Liver (tissue), 10 donors: ENCODE measurements at places on chromosomes 3 and 15. TPM values are rescaled to one million over a fixed set of nuclear protein-coding genes. Genes with fewer than 3 reads are reported as not detected.

Gene PATL2
- total RNA-seq, result 0.65 TPM

- DNase-seq, result no peak
Observed at GRCh38 chr15:67573194-67573593, 30.7 kb downstream of the MAP2K5 start.

DNA sequence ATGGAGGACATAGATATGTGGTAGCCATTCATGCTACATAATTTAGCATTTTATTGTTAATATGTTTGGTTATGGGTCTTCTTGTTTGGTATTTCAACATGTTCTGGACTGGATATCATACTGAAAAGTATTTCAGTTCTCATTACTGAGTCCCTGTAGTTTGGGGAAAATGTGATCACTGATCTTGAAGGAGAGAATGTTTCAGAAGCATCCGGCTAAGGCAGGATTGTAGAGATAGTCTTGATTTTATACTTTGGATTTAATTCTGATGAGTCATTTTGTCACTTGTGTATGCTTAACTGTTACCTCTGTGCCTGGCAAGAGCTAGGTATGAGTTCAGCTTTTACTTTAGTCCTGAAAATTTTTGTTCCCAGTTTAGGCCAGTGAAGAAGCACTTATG lies 7.1 kb downstream of the CHD2 start:
- no peak for DNase-seq

DNA sequence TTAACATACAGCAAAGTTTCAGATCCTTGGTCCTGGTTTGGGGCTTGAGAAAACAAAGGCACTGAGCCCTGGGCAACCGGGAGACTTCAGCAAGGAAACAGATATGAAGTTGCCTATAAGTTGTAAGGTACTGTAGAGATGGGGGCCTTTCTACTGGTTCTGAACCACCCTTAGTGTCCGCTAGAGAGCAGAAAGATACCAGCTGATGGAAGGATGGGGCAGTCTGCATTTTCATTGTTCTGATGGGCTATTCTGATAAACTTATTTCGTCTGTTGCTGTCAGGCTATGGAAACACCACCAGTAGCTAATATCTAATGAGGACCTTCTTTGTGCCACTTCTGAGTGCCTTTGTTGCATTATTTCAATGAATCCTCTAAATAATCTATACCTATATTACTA lies 38.7 kb downstream of the FGD5 start:
- DNase-seq, result no peak

- DNase-seq, result no peak
Observed at GRCh38 chr15:26634319-26634718, 138.5 kb downstream of the GABRB3 start.

- no peak for DNase-seq
Observed at GRCh38 chr3:62173939-62174515, 199.3 kb downstream of the FEZF2 start.

- DNase-seq, result no peak
Observed at GRCh38 chr3:3551981-3552380, 247.2 kb upstream of the LRRN1 start.

DNA sequence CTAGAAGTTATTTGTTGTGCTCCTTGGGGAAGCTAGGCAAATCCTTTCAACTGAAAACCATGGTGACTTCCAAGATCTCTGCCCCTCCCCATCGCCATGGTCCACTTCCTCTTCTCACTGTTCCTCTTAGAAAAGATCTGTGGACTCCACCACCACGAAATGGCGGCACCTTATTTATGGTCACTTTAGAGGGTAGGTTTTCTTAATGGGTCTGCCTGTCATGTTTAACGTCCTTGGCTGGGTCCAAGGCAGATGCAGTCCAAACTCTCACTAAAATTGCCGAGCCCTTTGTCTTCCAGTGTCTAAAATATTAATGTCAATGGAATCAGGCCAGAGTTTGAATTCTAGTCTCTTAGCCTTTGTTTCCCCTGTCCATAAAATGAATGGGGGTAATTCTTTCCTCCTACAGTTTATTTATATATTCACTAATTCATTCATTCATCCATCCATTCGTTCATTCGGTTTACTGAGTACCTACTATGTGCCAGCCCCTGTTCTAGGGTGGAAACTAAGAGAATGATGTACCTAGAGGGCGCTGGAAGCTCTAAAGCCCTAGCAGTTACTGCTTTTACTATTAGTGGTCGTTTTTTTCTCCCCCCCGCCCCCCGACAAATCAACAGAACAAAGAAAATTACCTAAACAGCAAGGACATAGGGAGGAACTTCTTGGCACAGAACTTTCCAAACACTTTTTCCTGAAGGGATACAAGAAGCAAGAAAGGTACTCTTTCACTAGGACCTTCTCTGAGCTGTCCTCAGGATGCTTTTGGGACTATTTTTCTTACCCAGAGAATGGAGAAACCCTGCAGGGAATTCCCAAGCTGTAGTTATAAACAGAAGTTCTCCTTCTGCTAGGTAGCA lies 657 bp downstream of the PATL2 start:
- DNase-seq, result no peak

DNA sequence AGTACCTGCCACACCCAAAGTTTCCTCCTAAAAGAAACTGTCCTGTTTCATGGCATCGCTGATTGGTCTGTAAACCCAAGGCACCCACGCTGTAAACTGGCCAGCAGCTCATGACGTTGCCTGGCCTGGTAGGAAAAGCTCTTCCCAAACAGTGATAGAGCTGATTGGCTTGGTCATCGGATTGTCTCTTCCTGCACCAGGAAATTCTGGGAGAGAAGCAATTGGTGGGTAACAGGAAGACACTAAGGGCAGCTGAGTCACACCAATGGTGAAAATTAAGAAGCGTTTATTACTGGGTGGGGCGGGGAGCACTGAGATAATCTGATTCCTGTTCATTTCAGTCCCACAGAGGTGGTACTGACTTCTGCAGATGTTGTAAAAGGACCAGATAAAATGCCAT lies 31.0 kb downstream of the KLHL6 start:
- no peak for DNase-seq

- DNase-seq, result no peak
Observed at GRCh38 chr3:44987332-44987731, 11.3 kb downstream of the EXOSC7 start.

DNA sequence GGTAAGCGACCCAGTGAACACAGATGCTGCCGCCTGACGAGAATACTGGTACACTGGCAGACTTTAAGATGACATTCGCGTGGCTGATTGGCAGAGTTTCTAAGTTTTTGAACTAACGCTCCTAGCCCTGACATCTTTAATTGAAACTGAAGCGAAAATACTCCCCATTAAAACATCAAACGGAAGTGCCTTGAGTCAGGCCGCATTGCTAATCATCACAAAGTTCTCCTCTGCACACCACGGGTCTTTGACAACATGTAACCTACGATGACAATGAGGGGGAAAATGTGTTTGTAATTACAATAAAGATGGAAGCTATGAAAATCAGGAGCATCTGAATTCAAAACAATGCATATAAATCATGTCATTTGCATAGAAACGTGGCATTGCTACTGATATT lies 44.5 kb downstream of the ATP13A4 start:
- DNase-seq, result no peak

DNA sequence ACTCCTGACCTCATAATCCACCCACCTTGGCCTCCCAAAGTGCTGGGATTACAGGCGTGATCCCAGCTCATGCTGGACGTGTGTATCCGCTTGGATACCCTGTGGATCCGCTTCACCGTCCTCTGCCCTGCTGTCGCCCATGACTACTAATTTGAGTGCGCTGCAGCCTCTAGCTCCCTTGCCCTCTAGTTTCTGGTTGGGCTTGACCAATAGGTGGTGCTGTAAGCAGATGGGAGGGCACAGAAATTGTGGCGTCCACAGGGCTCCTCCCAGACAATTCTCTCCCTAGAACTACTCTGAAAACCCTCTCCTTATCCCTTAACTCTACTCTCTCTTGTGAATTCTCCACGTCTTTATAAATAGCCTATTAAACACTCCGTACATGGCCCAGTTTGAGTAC lies 36.2 kb downstream of the ZPLD1 start:
- DNase-seq, result no peak

DNA sequence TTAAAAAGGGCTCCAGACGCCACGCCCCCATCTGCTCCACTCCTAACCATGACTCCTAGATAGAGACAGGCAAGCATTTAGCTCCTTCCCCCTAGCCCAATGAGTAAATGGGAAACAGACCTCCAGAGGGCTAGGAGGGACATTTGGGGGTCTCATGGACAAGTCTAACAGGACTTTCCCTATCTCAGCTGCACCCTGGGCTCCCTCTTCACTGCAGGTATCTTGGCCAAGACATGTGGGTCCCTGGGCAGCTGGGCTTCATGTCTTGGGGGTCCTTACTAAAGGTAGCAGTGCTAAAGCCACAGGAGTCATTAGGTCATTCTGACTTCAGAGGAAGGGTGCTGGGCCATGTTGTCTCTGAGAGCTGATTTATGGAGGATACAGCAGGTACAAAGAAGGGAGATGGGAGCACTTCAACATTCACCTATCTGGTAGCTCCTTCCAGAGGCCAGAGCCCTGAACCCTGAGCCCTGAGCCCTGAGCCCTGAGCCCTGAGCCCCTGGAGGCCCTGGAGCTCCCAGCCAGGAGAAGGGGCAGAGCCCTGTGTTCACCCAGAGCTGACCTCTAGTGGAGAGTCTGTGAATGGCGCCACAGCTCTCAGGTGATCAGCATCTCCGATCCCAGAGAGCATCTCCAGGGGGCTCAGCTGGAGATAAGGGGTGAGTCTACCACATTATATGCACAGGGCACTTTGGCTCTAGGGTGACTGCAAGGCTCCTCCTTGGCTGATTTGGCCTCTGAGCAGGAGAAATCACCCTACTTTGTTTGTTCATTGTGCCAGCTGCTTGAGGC lies 40.1 kb upstream of the EPHB1 start:
- peak; percentile 49 for DNase-seq

GRCh38 chr15:89196994-89197393 lies 24.4 kb downstream of the RLBP1 start:
- no peak for DNase-seq

DNA sequence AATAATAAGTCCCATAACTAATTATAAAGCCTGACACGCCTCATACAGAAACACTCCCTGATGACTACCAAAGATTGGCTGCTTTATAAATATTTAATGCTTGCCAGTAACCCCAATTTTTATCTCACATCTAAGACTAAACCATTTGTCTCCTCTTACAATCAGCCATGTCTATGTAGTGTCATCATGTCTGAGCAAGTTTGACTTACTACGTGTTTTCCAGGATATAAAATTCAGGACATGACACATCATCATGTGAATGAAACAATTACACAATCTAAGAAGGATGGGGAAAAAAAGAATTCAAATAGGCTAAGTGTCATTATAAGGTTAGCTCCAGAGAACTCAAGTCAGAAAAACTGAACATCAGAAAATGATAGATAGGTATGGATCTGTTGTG lies 208.7 kb downstream of the MECOM start:
- no peak for DNase-seq

Gene TEX9
- total RNA-seq, result 1.4 TPM

DNA sequence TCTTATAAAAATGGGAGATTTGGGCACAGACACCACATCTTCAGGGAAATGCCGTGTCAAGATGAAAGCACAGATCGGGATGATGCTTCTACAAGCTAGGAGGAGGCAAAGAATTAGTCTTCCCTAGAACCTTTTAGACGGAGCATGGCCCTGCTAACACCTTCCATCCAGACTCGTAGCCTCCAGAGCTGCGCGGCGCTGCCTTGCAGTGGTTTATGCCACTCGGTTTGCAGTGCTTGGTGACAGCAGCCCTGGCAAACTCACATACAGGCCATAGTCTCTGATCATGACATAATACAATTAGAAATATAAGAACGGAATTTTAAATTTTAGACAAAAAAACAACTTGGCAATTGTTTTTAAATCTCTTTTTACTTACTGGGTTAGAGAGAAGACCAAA lies 37.1 kb upstream of the SLC41A3 start:
- no peak for DNase-seq

DNA sequence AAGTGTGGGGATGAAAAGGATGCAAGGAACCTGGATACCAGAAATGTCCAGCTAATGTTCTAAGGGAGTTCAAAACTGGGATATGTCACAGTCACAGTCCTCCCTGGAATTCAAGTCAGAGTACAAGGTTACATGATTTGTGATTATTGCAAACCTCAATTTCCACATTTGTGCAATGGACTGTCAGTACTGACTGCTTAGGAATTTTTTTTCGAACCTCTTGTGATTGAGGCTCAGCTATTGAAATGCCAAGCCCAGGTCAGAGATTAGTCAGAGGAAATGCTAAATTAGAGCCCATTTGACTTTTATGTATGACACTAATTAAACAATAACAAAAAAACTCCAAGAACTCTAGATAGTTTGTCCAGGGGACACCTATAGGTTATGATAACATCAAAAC lies 210.2 kb downstream of the THSD4 start:
- no peak for DNase-seq

Gene A4GNT
- total RNA-seq, result 0.17 TPM

DNA sequence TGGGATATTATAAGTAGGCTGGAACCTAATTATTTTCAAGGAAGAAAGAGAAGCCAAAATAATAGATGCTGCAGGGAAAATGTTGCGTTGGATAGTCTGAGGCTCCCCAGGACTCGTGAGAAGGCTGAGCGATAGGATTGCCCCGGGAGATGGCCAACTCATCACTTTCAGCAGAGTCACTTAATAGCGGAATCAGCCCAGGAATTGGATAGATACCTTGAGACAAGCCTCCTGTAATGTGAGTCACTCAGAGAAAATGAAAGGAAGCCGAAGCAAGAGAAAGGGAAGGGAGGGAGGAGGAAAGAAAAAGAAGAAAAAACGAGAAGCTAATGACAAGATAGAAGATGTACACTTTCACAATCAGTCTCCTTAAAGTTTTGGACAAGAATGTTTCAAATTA lies 94.3 kb downstream of the SQOR start:
- no peak for DNase-seq

GRCh38 chr15:48644827-48645557 lies 517 bp downstream of the FBN1 start:
- peak; percentile 40 for DNase-seq

DNA sequence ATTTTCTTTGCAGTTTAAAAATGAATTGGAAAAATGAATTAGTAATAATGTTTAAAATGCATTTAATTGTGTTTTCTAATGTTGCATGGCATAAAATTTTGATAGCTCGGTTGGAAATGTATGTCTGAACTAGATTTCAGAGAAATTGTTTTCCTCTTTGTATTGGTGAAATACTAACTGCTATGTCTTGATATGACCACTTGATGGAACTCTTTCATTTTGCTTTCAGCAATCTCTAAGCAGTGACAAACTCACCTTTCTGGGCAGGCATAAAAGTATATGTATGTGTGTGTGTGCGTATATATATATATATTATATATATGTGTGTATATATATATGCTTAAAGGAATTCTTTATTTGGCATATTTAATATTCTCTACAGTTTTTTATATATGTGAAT lies 239.3 kb upstream of the ZNF717 start:
- DNase-seq, result no peak

- no peak for DNase-seq
Observed at GRCh38 chr3:49257187-49257586, 19.8 kb downstream of the C3orf62 start.

- DNase-seq, result no peak
Observed at GRCh38 chr3:157938154-157938779, 168.0 kb downstream of the SHOX2 start.

DNA sequence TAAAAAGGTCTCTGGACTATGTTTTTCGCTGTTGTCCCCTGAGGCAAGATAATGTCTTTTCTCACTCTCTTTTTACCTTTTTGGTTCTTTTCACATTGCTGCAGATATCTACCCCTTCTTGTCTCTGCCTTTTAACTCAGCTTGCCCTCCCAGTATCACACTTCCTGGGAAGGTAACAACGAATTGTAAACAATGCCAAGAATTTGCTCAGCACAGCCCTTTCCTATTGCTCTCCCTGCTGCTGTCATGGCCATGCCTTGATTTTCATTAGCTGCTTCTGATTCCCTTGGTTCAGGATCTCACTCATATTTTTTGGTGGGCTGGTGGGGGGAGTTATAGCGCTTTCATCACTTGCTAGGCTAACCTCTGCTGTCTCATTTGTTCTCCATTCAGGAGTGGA lies 123.1 kb upstream of the DPH6 start:
- DNase-seq, result no peak

Gene RPUSD3
- 17.3 TPM for total RNA-seq
